ENCODE measurements at places on chromosomes 16 and 17. TPM values are rescaled to one million over a fixed set of nuclear protein-coding genes. Genes with fewer than 3 reads are reported as not detected.

TBX21 gene
- total RNA-seq = 0.46 TPM

GRCh38 chr17:72789711-72790110, 302.8 kb downstream of the SLC39A11 start:
- DNase-seq = no peak

- no peak for DNase-seq
Observed at GRCh38 chr16:20918486-20919239, 18.1 kb downstream of the LYRM1 start.

DNA sequence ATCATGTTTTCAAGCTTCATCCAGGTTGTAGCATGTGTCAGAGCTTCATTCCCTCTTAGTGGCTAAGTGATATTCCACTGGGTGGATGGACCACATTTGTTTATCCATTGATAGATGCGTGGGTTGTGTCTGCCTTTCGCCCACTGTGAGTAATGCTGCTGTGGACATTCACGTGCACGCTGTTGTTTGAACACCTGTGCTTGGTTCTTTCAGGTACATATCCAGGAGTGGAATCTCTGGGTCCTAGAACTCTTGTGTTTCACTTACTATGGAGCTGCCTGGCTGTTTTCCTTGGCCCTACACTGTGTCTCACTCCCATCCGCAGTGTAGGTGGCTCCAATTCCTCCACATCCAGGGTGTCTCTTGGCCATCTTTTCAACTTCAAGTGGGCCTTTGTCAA, 224.2 kb downstream of the C16orf95 start:
- no peak for DNase-seq

DNA sequence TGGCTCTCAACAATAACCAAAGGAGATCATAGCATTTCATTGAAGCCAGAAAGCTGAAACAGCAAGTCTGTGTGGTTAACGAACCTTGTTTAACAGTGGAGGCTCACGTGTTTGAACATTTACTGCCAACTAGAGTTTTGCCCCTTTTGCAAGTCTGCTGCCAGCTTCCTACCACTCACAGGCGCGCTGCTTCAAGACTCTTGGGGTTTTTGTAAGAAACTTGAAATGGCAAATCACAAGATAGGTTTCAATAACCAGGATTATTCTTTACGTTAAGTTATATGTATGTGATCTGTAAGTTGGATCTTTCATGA, 1.2 kb downstream of the SNTB2 start:
- no peak for DNase-seq

DNA sequence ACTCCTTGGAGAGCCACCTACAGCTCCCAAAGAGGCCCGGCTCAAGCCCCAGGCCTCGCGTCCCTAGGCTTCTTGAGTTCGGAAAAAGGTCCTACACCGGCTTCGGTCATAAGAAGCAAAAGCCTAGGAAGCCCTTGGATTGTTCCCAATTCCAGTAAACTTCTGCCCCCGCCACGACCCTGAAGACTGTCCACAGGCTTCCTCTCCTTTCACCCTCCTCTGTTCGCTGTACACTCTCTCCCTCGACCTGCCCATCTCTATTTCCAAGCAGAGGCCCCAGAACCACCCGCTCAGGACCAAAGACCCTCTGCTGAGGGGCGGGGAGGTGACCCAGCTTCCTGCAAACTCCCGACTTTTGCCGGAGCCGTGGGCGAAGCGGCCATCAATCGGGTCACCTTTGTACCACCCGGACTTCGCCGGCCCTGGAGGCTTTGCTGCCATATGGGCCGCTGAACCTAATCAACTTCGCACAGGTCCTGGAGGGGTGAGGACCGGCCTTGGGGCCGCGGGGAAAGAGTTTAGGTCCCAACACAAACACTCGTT, 2.7 kb downstream of the HOXB2 start:
- DNase-seq = no peak

PEMT gene
- 55.7 TPM for total RNA-seq

DNA sequence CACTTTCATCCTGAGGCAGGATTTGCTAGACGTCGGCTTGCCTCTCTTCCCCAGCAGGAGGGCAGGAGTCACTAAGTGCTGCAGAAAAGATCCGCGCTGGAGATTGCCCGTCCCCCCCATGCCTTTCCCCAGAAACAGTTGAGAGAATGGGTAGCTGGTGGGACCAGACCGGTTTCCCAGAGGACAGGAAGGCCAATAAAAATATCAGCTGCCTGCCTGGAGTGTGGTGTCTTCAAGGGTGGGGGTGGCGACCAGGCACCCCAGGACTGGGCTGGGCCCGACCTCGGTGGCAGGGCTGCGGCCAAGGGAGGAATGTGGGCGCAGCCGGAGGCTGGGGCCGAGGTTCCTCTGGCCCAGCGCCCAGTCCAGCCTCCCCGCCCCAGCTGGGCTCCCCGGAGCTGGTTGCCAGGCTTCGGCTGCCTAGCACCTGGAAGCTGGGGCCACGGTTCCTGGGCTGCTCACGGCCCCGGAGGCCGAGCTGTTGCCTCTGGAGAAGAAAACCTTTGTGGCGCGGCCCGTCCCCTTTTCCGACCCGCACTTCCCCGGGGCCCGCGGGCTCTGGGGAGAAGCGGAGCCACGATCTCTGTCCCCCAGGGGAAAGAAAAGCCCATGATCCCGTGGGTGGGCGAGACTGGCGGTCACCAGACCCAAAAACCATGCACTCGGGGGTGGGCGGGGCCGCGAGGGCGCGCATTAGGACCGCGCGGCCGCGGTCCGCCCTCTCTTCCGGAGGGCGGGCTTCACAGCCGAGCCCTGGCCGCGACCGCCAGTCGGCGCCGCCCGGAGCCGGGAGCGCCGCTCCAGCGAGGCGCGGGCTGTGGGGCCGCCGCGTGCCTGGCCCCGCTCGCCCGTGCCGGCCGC, at the start of gene TRAF4:
TSS of gene TRAF4 (plus strand) at position 769 of the 861 bp plus-strand sequence. CDS start 102 bp downstream, outside the sequence.
- DNase-seq = peak; percentile 52

CTCF gene
- total RNA-seq = 24.2 TPM

DNA sequence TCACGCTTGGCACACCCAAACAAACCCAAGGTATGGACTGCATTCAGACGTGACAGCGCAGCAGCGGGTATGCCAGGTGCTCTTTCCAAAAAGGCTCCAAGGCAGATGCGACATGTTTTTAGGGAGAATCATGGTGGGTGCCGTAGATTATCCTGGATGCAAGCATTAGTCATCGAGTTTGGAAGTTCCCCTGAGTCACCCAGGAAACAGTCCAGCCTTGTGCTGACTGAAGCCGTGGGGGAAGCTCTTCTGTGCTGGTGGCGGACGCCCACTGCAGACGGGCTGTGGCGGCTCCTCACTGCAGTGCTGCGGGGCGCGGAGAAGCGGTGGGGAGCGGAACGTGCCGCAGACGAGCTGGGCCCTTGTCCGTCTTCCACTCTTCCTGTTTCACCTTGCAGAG, 13.9 kb downstream of the JPT2 start:
- no peak for DNase-seq

DNA sequence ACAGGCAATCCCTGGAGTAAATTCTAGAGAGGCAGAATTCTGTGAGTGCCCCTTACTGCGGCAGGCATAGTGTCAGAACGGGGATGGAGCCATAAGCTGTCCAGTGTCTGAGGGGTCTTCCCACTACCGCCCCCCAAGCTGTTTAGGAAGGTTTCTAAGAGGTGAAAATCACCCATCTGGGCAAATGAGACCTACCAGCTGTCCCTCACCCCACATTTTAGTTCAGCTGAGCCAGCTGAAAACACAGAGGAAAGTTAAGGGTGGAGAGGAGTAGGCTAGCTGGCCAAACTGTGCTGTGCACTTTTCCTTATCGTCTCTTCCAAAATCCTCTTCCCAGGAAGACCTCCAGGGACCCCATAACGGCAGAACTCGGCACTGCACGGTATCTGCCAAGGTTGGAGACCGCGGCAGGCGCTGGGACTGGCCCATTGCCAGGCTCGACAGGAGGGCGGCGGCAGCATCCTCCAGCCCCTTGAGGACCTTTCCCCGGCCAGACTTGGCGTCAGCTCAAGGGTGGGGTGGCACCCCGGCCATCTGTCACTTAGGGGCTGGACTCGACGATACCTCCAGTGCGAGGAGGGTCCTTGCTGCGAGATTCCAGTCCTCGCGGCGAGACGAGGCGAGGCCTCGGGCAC, 955 bp downstream of the ACLY start:
- no peak for DNase-seq

DNA sequence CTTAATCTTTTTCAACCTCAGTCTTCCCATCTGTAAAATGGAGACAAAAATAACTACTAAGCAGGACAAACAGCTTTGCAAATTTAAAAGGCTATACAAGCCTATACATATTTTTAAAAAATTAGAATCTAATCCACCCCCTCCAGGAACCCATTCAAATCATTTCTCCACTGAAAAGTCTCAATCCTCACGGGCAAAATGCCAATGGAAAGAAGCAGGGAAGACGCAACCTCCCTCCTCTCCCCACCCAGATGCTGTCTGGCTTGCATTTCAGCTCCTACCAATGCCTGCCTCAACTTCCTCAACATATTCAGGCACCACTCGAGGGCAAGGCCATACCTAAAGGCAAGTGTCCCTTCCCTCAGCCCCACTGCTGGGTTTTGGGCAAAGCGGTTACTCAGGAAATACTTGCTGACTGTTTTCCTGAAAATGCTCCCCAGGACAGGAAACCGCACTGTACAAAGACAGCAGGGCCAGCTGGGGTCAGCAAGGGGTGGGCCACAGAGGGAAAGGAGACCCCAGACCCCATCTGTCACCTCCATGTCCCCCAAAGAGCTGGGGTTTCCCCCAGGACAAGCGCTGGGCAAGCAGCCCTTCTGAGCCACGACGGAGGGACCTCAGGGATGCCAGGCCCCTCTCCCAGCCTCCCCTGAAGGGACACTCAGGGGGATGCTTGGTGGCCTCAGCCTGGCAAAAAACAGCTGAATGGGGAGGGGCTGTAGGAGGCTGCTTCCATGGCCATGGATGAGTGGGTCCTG, 47.7 kb upstream of the DOC2B start:
- no peak for DNase-seq

MILR1 gene
- total RNA-seq = 18.3 TPM

KRT27 gene
- not detected for total RNA-seq

GRCh38 chr17:73956169-73956568, 247.3 kb upstream of the RPL38 start:
- DNase-seq = no peak

DNA sequence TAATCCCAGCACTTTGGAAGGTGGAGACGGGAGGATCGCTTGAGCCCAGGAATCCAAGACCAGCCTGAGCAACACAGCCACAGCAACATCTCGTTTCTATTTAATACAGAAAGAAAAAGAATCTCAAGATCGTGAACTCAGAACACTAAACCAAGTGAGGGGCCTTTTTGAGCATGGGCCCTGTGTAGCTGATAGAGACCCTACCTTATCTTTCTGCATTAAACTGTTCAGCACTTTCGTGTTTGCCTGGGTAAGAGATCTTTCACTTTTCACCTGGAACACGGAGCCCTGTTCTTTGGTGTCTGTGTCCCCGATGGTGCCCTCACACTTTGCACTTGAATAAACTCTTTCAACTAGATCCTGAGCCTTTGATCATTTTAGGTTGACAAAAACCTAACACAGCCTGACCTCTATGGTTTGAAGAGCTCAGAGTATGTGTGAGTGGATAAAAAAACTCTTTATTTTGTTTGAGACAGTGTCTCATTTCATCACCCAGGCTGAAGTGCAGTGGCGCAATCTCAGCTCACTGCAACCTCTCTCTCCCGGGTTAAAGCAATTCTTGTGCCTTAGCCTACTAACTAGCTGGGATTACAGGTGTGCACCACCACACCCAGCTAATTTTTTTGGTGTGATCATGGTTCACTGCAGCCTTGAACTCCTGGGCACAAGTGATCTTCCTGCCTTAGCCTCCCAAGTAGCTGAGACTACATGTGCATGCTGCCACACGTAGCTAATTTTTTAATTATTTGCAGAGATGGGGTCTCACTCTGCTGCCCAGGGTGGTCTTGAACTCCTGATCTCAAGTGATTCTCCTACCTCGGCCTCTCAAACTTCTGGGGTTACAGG, 83.8 kb upstream of the GRIN2A start:
- no peak for DNase-seq

- no peak for DNase-seq
Observed at GRCh38 chr17:43741636-43742035, 17.0 kb downstream of the SOST start.

GRAP gene
- total RNA-seq = 9.8 TPM

Measured in omental fat pad (tissue), 4 donors.